ENCODE measurements at places on chromosomes 1 and 21.
A peak's percentile ranks its signal among the peaks of the same experiment; 100 is the strongest.

GRCh38 chr1:17060306-17060749 lies 6.5 kb upstream of the SDHB start:
- DNase-seq: peak; percentile 24

DNA sequence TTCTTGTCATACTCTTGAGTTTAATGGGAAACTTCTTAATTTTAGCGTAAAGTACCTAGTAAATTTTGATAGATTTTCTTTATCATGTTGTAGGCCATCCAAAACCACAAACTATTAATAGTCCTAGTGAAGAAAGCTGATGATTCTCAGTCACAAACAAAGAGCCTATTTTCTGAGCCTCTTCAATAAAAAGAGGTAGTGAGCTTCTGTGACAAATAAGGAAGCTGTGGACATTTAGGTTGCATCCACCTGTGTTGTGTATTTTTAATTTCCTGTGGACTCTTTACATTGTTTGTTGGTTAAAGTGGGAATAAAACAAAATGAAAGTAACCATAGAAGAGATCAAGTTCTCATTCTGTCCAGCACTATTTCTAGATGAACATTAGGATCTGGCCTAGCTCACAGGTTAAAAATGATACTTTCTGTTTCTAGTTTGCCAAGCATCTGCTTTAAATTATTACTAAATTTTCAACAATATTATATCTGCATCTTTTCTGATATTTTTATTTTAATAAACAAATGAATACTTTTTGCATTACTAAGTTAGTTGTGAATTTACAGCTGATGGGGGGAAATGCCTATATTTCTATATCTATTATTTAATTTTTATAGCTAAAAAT lies 702.2 kb upstream of the ADGRL4 start:
- DNase-seq: no peak

GRCh38 chr1:162564762-162565218 lies 3.3 kb downstream of the UAP1 start:
- DNase-seq: no peak

- DNase-seq: no peak
These were observed 448.3 kb upstream of the NFIA start for GRCh38 chr1:60634106-60634505.

- DNase-seq: no peak
These were observed 227.1 kb downstream of the KCTD3 start for GRCh38 chr1:215794156-215794555.

DNA sequence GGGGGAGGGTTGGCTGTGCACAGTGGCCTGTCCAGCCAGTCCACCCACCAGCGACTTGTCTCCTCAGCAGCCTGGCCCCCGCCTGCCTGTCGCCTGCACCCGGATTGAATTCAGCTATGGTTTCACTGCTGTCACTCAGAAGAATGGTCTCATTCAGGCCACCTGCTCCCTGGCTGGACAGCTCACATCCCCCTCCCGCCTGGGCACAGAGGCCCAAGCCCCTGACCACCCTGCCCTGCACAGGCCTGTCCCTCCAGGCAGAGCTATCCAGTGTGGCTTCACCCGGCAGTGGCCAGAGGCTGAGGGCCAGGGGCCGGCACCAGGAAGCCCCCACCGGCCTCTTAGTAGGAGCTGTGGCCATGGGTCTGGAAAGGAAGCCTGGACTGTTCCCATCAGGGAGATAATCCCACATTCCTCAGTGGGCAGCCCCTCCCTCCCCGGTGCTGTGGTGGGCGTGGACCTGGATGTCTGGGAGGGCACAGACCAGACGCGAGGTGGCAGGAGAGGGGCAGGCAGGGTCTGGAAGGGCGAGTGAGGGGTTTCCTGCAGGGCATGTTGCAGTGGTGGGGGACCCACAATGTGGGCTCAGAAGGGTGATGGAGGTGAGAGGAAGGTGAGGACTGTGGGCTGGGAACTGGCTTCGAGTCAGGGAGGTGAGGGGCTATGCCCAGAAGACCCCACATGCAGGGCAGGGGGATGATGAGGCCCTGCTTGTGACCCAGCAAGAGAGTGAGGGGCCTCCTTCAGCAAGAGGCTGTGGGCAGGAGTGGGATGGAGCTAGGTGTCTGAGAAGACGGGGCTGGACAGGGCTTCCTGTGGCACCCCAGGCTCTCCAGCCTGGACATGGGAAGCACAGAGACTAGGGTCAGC lies 30.4 kb downstream of the WNT9A start:
- no peak for DNase-seq

GRCh38 chr1:221782477-221782876 lies 40.6 kb upstream of the DUSP10 start:
- no peak for DNase-seq

GRCh38 chr1:43587001-43587400 lies 56.3 kb downstream of the PTPRF start:
- no peak for DNase-seq

GRCh38 chr1:204545202-204545601 lies 29.0 kb downstream of the MDM4 start:
- no peak for DNase-seq

- DNase-seq: no peak
These were observed 15.3 kb downstream of the CLCC1 start for GRCh38 chr1:108947871-108948525.

DNA sequence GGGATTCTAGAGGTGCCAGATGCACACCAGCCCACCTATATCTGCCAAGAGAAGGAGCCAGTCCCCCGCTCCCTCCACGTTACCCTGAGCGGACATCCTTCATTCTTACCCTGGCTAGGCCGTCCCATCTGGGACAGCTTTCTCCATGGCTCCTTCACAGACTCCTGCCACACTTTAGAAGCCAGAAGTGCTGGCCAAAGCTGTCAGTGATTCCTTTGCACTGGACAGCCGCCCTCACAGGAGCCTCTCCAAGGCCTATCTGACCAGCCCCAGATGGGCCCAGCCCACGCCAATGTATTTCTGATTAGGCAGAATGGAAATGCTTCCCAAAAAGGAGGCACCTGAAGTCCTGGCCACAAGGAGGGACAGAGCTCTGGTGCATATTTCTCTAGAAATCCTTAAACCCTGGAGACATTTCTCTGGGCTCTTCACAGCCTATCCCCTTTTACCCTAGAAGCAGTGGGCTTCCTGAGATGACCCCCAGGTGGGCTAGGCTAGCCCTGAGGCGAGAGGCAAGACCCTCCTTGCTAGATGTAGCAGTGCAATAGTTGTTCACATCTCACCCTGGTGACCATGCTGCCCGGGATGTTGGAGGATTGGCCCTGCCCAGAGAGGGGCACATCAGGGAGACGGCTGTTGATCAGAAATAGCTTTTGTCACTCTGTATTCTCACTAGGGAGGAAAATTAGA lies 44.1 kb downstream of the RASSF5 start:
- DNase-seq: no peak

- no peak for DNase-seq
These were observed 23.1 kb upstream of the MCOLN2 start for GRCh38 chr1:85019994-85020393.

DNA sequence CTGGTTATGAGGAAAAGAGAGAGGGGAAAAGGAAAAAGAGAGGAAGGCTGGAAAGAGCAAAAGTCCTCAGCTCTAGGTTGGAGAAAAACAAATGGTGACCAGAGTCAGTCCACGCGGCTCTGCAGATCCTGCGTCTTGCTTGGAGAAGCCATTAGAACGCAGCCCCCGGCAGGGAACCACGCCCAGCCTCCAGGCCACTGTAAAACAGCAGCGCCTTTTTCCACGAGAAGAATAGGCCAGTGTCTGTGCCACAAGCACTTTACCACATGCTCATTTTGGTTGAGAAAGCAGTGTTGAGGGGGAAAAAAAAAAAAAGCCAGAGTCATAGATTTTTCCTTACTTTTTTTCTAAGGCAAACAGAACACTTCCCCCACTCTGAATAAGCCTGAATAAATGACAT lies 846.9 kb upstream of the ADAMTS5 start:
- DNase-seq: no peak

DNA sequence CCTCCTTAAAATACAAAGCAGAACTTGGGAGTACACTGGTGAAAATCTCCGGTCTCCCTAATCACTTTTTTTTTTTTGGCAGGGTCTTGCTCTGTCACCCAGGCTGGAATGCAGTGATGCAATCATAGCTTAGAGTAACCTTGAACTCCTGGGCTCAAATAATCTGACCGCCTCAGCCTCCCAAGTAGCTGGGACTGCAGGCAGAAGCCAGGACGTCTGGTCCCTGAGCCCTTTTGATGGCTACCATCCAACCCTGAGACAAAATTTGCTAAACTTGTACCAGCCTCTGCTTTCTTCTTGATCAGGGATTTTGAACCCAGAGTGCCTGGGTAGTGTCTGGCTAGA lies 4.1 kb downstream of the L1TD1 start:
- no peak for DNase-seq

Data from germinal center (tissue), 1 donor.